ENCODE measurements at places on chromosomes 7 and 10.

GRCh38 chr7:29271319-29271658 lies 76.7 kb downstream of the CHN2 start:
- no peak for DNase-seq

GRCh38 chr7:134435161-134435920 lies 23.6 kb downstream of the AKR1B1 start:
- no peak for DNase-seq

GRCh38 chr10:44476409-44477045 lies 91.6 kb upstream of the CXCL12 start:
- no peak for DNase-seq

GRCh38 chr7:36999626-37000485 lies 275.6 kb upstream of the AOAH start:
- DNase-seq, result no peak

- no peak for DNase-seq
Measured at GRCh38 chr10:29611781-29612381, 22.9 kb downstream of the SVIL start.

- no peak for DNase-seq
Measured at GRCh38 chr10:99393683-99394082, 36.7 kb downstream of the GOT1 start.

- no peak for DNase-seq
Measured at GRCh38 chr7:137538361-137538762, 194.8 kb upstream of the PTN start.

DNA sequence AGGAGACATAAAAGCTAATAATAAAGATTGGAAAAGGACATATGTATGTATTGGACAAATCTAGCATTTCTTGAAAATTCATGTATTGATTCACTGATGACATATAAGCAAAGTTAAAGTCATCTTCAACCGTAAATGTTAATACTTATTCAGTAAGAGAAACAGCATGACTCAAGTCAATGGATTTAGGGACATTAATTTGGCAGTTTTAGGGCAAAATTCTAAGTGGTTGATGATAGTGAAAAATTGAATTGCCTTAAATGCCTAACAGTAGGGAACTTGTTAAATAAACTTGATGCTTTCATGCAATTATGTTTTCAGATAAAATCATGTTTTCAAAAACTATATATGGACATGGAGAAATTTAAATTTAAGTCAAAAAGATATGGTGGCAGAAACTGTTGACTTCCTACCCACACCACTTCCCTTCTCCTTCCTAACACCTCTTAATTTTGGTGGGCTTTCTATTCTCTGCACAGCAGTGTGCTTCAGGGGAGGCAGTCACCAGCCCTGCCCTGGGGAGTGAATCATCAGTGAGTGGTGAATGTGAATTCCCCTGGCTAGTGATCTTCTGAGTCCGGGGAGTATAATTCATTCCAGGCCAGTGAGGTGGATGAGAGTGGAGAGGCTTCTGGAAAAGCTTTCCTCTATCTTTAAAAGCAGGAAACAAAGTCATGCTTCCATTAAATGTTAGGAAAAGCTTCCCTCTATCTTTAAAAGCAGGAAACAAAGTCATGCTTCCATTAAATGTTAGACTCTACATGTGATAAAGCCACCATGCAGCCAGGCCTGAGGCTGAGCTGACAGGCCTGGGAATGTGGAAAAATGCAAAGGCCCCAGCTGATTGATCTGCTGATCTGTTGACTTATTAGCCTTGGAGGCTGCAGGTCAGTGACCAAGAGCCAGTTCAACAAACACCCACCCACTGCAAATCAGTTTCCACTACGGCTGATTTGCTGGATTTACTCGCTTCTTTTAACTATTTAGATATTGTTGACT lies 25.2 kb upstream of the ITGB1 start:
- DNase-seq, result no peak

DNA sequence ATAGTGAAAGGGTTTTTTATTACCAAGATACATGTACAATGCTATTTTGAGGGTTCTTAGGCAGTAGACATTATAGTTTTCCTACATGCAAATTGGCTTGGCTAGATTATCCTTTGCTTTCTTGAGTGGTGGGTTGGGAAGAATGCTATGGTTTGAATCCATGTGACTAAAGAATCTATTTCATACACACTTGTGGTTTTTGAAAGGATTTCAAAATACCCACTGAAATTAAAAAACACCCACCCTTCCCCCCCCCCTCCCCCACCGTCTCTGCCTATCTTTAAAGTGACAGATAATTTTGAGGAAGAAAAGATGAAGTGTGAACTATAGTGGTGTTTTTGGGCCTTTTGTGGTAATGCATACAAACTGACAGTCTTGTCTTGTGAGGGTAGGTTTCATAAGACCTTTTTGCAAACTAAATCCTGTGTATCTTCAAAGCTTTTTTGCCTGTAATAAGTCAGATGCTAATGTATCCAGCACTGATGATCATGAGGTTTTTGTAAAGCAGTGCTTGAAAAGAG lies 90.9 kb downstream of the TPST1 start:
- no peak for DNase-seq

DNA sequence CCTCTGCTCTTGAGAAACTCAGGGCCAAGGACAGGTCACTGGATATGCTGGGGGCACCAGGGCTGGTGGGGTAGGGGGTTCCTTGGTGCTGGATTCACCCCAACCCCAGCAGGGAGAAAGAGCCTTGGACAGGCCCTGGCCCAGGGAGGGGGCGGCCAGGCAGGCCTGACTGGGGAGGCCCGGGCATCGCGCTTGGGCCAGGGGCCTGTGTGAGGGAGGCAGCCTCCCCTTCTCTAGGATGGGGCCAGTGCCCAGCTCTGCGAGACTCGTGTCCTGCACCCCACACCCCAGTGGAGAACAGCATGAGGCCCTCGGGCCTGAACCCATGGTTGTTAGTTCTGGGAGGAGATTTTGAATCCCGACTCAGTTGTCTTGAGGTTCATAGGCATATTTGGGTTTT lies 217.1 kb downstream of the ZNF248 start:
- DNase-seq, result no peak

DNA sequence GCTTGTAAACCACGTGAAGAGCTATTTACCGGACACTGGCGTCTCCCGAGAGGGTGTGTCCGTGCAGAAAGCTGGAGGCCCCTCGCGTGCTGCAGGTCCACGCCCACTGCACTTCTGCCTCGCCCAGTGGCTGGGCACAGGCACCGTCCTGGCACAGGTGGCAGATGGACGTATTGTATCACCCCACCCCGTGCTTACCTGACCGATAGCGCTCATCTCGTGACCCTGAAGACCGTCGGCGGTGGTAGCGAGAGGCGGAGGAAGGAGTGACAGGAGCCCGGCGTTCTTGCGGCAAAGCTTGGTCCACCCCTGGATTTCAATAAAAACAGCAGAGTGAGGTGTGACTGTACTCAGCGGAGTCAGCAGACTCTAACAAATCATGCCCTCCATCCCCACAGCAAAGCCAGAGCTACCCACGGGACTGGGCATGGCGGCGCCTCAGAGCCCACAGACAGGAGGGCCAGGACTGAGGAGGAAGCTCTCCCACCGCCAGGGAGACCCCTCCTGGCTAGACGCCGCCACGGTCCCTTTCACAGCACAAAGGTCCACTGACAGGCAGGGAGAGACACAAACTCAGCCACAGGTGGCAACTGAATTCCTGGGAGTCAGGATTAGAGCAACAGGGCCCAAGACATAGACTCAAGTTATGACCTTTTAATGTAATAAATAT lies 217.1 kb downstream of the DIP2C start:
- DNase-seq, result no peak

DNA sequence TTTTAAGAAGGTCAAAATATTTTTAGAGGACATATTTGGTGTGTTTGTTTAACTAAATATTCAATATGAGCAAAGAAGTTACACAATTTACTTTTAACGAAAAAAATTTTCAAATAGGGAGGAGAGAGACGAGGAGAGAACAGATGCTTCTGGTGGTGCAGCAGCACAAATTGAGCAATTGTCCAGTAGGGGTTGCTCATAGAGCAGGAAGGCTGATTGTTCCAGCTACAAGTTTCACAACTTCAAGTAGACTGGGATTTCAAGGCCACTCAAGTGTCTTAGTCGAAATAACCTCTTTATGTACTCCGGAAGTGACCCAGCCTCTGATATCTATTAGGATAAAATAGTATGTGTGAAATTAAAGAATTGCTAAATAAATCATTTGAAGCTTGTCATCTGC lies 197.9 kb downstream of the HDAC9 start:
- DNase-seq, result no peak

DNA sequence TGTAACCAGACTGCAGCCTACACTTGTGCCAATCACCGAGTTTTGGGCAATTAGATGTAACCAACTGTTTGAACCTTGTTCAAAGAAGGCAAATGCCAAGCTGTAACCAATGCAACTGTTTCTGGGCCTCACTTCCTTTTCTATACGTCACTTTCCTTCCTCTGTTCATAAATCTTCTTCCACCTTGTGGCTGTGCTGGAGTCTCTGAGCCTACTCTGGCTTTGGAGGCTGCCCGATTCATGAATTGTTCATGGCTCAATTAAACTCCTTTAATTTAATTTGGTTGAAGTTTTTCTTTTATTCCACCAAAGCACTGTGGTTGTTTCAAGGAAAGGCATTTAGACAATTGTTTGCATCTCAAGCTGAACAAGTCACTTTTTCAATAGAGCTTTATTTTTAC lies 43.5 kb upstream of the UCN3 start:
- DNase-seq, result no peak

DNA sequence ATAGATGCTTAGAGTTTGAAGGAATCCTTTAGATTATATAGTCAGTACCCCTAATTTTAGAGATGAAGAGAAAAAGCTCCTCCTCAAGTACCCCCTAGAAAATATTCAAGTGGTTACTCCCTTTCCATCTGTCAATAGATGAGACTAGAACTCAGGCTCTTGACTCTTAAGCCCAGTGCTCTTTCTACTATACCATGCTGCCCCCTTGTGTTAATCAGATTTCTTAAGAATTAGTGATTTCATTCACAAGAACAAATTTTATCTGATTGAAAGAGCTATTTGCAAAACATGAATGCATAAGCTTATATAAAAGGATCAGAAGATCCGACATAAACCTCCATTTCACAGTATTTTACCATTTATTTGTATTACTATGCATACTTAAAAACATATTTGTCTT lies 179.3 kb downstream of the TFEC start:
- no peak for DNase-seq

GRCh38 chr10:11325817-11326216 lies 285.6 kb downstream of the USP6NL start:
- no peak for DNase-seq

GRCh38 chr7:129742256-129742655 lies 130.7 kb downstream of the NRF1 start:
- DNase-seq, result no peak

- no peak for DNase-seq
Measured at GRCh38 chr7:155589001-155589980, 42.9 kb upstream of the CNPY1 start.

- DNase-seq, result no peak
Measured at GRCh38 chr10:95196046-95196445, 2.0 kb downstream of the ACSM6 start.

- no peak for DNase-seq
Measured at GRCh38 chr7:39971924-39972323, 21.9 kb downstream of the CDK13 start.

- DNase-seq, result no peak
Measured at GRCh38 chr10:21759232-21759631, 225.2 kb downstream of the MLLT10 start.

- peak; percentile 49 for DNase-seq
Measured at GRCh38 chr10:133010095-133010842, 67.9 kb upstream of the CFAP46 start.

DNA sequence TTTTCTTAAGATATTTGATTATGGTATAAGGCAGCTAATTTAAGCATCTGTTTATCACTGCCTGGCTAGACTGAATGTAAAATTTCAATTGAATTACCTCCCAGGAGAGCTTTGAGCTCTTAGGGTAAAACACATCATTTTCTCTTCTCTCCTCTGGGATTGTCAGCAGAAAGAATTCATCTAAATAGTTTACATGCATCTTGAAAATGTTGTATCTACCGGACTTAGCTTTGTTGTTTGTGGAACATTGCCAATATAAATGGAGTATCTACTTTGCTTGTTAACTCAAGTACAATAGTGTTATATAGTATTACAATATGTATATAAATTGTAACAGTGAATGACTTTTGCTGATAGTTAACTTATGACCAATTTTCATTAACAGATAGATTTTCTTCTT lies 73.3 kb downstream of the TAF3 start:
- DNase-seq, result no peak

GRCh38 chr10:113651021-113651420 lies 12.8 kb downstream of the NRAP start:
- DNase-seq, result no peak

GRCh38 chr7:113891031-113891350 lies 27.8 kb downstream of the PPP1R3A start:
- DNase-seq, result no peak

GRCh38 chr7:84510505-84510904 lies 315.9 kb upstream of the SEMA3A start:
- no peak for DNase-seq

DNA sequence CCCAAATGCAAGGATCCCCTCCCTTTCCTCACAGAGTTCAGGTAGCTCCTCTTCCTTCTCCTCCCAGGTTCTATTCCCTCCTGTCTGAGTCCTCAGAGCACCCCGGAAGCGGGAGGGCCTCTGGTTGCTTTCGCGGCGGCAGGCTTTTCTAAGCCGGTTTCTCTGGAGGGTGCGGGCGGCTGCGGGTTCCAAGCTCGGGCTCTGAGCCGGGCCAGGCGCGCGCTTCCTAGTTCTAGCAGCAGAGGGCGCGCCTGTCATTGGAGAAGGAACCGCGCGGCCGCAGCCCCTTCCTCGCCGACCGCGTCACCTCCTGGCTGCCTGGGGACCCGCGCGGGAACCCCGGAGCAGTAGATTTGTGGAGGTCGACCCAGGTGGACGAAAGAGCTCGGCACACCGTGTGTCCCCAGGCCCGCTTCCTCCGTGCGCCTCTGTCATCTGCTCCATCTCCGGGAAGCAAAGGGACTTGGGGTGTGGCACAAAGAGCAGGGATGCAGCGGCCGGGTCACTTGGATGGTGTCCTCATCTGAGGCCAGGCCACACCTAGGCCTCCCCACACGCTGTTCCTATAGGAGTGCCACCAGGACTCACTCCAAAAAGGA lies 389.0 kb upstream of the PODXL start:
- peak; percentile 79 for DNase-seq

- DNase-seq, result no peak
Measured at GRCh38 chr10:36211856-36212255, 569.8 kb upstream of the FZD8 start.

DNA sequence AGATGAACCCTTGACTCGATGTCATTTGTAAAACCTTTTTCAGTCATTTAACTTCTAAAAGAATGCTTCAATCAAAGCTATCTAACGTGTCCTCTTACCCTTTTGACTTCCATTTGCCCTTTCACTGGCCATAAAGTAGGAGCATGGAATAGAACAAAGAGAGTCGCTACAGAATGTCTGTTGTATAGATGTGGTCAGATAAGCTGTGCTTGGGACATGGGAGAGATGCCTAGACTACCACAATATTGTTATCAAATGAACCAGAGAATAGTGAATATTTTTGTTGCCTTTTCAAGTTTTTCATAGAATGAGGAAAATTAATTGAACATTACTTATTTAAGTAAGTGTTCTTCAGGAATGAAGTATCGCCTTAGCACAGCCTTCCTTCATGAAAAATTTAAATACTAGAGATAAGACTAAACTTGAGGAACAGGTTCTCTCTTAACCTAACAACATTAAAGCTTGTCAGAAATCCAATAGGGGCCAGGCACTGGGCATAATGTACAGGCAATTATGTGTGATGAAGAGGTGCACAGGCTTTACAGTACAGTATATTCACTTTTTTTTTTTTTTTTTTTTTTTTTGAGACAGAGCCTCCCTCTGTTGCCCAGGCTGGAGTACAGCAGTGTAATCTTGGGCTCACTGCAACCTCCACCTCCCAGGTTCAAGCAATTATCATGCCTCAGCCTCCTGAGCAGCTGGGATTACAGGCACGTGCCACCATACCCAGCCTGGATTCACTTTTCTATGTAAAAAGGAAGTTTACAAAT lies 7.5 kb upstream of the KMT2E start:
- DNase-seq, result no peak
